OCI-LY7 (cell line): ENCODE measurements at places on chromosomes 4 and X.

DNA sequence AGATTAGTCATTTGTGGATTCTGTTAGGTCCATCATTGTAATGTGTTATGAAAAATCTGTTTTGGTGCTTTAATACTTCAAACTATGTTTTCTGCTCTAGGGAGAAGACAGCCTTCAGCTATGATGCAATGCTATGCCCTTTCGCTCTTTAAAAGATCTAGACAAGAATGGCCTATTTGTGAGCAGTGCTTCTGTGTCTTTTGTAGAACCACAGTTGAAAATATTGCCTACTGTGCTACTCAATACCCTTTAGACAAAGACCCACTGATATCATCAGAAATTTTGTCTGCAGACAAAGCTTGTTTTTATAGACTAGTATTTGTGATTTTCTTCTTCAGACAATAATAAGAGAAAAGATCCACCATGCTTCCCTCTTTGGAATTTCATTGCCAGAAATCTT is 44.6 kb upstream of the SLITRK2 start:
- DNase-seq = no peak

DNA sequence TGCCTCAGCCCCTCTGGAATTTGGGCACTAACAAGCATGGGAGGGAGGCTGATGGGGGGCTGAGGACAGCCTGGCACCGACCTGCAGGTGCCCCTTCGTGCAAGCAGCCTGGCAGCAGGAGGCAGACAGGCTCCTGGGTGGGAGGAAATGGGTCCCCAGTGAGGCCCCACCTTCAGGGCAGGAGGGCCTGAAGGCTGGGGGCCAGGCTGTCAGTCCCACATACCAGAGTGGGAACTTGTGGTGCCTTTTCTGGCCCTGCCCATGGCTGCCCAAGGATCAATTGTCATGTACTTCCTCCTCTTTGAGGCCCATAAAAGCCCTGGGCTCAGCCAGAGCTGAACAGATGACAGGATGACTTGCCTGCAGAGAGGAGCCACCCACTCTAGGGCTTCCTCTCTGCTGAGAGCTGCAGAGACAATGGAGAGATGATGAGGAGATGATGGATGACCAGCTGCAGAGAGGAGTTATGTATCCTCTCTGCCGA is 141.0 kb downstream of the PDHA2 start:
- DNase-seq = no peak

DNA sequence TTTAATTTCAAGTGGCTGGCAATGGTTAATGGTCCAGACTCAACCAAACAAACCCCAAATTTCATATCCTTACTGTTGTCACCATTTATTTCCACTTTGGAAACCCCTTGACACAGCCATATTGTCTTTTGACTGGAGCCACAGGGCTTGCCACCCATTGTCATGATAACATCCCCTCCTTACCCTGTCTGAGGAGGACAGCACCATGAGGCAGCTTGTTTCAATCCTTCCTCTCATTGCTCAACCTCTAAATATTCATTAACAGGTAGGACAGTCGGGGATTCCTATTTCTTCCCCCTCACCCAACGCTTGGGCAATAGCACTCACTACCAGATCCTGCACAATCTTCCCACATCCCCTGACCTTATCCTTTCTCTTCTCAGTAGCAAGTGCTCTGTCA is 92.1 kb downstream of the CEP135 start:
- DNase-seq = no peak

DNA sequence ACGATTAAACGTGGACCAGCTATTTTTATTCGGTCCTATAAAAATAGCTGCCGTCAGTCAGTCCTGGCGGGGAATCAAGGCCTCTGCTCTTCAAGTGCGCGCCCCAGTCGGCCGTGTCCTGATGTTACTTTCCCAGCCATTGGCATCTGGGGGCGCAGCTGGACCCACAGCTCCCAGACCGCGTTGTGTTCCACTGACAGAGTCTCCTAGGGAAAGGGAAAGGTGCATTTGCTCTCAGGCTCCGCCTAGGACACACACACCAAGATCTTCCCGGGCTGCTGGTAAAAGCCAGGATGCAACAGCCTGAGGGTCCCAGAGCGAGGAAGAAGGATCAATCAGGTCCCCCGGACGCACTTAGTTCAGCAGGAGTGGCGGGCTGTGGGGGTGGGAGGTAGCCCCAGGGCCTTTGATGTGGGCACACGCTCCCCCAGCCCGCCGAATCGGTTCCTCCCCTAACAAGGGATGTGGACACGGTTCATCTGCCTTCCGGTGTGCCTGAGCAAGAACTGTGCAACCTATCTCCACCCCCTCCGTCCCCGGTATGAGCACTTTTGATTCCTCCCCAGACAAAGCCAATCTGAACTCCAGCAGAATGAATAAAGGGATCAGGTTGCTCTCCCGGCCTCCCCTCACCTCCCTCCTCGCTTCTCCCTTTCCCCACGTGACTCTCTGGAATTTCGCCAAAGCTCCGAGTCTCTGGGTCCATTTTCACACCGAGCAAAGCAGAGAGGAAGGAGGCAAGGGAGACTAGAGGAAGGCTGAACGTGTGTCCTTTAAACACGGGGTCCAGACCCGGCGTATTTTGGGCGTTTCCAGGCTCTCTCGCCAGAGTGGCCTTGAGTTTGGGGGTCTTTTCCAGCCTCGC is 626 bp upstream of the FRAS1 start:
- peak; percentile 79 for DNase-seq

DNA sequence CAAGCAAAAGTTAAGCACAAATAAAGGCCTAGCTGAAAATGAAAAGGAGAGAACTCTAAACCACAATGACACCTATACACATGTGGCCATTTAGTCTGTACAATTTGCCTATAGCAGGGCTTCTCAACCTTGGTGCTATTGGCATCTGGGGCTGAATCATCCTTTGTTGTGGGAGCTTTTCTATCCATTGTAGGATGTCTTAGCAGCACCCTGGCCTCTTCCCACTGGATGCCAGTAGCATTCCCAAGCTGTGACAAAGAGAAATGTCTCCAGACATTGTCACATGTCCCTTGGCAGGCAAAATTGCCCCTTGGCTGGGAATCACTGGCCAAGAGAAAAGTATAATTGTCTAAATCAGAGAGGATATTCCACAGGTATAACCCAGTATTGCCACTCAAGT is 13.5 kb upstream of the PRPS2 start:
- DNase-seq = no peak

GRCh38 chr4:26753617-26754016 is 107.0 kb upstream of the STIM2 start:
- no peak for DNase-seq

- DNase-seq = no peak
Observed at GRCh38 chrX:150084496-150085229, 146.4 kb upstream of the EOLA2 start.

- DNase-seq = no peak
Observed at GRCh38 chr4:186624951-186625350, 69.6 kb upstream of the MTNR1A start.

DNA sequence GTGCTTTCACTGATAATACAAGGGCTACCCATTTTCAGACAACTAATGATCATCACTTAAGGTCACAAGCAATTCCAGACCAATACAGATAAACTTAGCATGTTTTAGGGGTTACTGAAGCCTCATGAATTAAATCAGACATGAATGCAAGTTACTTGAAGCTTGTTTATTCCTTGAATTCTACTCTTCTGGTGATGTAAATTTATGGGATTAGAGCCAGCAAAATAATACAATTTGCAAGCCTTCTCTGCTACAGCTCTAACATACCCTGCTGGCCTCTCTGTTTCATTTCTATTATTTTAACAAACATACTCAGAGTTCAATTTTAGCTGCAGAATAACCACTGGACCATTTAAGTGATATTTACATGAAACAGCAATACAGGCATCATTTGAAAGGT is 60.7 kb downstream of the PCDH19 start:
- DNase-seq = no peak

DNA sequence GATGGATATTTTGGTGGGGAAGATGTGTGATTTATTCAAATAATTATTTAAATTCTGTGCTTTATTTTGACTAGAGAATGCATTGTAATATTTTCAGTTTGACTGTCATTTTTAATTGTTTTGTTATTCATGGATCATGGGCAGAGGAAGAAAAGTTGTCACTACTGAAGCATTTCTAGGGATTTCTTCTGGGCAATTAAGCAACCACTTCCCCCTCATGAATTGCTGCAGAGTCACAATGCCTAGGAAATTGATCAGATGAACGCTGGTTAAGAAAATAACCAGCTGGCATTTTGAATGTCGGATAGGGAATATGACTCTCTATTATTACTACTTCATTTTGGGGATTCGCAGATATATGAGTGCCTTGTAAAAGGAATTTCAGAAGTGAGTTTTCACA is 283.3 kb downstream of the IL15 start:
- no peak for DNase-seq

DNA sequence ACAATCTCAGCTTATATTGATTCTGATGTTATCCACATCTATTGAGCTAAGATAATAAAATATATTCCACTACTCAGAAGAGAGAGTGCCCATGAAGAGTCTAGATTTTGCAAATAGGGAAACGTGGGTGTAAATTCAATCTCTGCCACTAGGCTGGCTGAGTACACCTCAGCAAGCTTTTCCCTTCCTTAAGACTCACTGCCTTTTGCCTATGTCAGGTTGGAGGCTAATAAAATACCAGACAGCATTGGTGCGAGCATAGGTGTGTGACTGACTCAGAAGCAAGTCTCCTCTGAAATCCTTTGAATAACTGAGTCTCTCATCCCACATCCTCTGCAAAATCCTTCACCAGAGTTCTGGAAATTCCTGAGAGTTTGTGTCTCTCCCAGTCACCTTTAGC is 405.4 kb upstream of the CPEB2 start:
- DNase-seq = no peak

DNA sequence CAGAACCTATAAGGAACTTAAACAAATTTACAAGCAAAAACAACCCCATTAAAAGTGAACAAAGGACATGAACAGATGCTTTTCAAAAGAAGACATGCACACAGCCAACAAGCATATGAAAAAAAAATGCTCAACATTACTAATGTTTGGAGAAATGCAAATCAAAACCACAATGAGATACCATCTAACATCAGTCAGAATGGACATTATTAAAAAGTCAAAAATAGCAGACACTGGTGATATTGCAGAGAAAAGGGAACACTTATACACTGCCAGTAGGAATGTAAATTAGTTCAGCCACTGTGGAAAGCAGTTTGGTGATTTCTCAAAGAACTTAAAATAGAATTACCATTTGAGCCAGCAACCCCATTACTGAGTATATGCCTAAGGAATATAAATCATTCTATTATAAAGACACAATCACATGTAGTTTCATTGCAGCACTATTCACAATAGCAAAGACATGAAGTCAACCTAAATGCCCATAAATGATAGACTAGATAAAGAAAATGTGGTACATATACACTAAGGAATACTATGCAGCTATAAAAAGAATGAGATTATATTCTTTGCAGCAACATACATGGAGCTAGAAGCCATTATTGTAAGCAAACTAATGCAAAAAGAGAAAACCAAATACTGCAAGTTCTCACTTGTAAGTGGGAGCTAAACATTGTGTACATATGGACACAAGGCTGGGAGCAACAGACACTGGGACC is 1509.4 kb downstream of the TECRL start:
- DNase-seq = no peak

GRCh38 chr4:78653655-78654054 is 102.1 kb downstream of the ANXA3 start:
- peak; percentile 38 for DNase-seq

GRCh38 chrX:121337816-121338215 is 290.4 kb downstream of the GLUD2 start:
- no peak for DNase-seq

- DNase-seq = no peak
Observed at GRCh38 chr4:79317711-79318110, 8.2 kb downstream of the NAA11 start.

DNA sequence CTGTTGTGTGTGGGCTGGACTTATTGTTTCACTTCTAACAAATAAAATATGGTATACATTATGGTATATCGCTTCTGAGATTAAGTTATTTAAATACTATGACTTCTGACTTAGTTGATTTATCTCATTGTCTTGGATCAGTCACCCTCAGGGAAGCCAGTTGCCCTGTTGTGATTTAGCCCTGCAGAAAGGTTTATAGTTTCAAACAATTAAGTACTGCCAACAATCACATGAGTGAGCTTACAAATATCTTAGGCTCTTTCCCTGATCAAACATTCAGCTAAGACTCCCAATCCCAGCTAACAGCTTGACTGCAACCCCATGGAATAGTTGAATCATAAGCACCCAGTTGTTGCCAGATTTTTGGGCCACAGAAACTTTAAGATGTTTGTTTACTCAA is 85.4 kb downstream of the MAGEC1 start:
- no peak for DNase-seq

- no peak for DNase-seq
Observed at GRCh38 chr4:139985401-139985800, 168.6 kb downstream of the MAML3 start.

DNA sequence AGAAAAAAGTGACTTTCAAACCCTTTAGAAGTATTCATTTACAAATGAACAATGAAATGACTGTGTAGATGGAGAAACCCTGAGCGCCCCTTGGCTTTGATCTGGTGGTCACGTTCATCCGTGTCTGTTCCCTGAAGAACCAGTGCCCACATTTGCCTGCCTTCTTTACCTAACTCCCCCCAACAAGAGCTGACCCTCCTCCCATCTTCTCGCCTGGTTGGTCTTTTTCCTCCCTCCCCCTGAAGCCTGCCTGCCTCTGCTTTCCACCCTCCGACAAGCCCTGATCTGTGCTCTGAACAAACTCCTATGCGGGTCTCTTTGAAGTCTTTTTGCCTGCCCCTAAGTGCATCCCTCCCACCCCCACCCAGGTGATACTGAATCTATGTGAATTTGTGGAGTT is 18.5 kb downstream of the TBL1X start:
- DNase-seq = no peak

GRCh38 chrX:115017455-115017854 is at the start of gene IL13RA2:
IL13RA2 (minus strand) TSS chrX:115017616; CDS start chrX:115017269, 347 bp downstream.
- no peak for DNase-seq

- DNase-seq = no peak
Observed at GRCh38 chr4:110107866-110108265, 90.5 kb downstream of the ELOVL6 start.

DNA sequence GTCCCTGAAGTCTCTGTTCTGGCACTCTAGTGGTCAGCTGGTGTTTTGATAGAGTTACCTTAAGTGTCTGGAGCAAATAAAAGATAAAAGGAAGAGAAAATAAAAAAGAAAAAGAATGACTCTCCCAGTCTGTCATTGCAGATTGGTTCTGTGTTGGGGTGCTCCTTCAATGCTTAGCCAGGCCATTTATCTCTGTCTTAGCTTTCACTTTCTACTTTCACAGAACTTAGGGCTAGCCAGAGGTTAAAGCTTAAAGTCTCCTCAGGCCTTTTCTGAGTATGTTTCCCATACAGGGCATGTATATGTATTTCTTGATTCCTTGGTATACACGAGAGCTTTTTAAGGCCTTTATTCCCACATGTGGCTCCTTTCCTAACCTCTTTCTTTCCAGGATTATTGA is 83.1 kb upstream of the TEX13D start:
- DNase-seq = no peak

DNA sequence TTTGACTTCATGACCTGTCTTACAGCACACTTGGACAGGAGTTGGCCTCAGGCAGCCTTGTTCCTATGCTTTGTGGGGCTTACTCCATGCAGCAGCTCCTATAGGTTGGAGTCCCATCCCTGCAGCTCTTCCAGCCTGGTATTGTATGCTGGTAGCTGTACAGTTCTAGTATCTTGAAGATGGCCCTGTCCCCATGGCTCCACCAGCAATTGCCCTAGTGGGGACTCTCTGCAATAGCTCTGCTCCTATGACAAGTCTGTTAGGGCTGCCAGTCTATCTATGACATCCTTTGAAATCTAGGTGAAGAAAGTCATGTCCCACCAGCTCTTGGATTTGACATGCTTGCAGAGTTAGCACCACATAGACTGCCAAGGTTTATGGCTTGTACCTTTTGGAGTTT is 252.6 kb downstream of the ANTXR2 start:
- DNase-seq = no peak
